Stimulated activated CD4-positive, alpha-beta T cell treated with anti-CD3 and anti-CD28 coated beads, Interleukin-1b, Interleukin-23, amount 100 ng/mL, for 1 hour (primary cell): ENCODE measurements at places on chromosomes 2 and 18.

- no peak for DNase-seq
These were observed 111.9 kb upstream of the SYT4 start for GRCh38 chr18:43389163-43389562.

DNA sequence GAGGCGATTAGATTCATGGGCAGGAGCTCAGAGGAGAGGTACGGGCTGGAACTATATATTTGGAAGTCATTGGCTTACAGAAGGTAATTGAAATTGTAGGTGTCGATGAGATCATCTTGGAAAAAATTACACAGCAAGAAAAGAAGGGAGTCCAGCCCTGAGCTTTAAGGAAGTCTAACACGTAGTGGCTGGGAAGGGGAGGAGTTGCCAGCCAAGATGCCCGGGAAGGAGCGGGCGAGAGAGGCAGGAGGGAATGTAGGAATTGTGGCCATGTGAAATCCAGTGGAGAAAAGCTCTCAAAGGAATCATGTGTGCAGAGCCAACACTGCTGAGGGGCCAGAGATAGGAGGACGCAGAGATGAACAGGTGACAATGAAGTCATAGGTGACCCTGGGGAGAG lies 25.6 kb upstream of the SCYGR1 start:
- DNase-seq, result no peak

- no peak for DNase-seq
These were observed 220.8 kb upstream of the UBE2E3 start for GRCh38 chr2:180759631-180760030.

GRCh38 chr2:129118296-129118695 lies 799.6 kb upstream of the HS6ST1 start:
- DNase-seq, result no peak

DNA sequence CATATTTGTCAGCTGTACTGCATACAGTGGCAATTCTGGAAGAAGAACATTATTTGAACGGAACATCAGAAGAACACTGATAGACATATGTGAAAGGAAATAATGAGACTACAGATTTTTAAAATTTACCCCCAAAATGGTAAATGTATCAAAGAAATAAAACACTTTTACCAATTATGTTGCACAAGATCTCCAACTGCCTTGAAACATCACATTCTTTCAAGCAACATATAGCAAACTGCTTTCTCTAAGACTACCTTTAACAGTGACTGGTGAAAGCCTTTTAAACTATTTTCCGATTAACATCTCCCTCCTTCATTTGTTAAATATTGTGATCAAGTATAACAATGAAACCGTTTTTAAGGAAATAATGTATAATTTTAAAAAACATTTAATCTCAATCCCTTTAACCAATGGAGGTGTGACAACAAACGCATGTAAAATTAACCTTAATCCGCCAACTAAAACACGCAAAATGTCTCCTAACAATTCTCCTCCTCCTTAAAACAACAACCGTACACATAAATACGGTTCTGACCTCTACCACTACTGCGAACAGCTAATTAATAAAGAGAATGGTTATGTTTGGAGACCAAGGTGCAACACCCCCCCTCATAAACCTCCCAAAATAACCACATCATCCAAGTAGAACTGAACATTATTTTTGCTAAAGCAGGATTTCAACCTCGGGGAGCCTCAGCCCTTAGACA lies 2.4 kb downstream of the FBXO11 start:
- no peak for DNase-seq

GRCh38 chr2:114119862-114120261 lies 230.0 kb downstream of the ACTR3 start:
- DNase-seq, result no peak

- DNase-seq, result no peak
These were observed 30.5 kb upstream of the TWIST2 start for GRCh38 chr2:238817382-238817781.

GRCh38 chr2:102788216-102788884 lies 26.5 kb downstream of the TMEM182 start:
- no peak for DNase-seq

DNA sequence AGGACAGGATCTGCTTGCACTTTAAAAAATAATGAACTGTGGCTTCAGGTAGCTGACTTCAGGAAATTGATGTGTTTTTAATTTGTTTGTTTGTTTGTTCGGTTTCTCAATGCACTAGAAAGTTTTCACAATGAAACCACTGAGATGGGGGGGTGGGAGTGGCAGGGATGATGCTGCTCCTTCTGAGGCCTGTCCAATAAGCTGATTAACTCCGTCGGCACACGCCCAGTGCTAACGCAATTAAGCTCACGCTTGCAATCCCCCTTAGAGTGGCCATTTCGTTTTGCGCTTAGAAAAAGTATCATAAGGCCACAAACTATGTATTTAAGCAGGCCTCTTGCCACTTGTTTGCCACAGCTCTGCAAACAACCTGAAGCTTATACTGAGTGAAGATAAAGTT lies 12.5 kb upstream of the GPR39 start:
- DNase-seq, result no peak

DNA sequence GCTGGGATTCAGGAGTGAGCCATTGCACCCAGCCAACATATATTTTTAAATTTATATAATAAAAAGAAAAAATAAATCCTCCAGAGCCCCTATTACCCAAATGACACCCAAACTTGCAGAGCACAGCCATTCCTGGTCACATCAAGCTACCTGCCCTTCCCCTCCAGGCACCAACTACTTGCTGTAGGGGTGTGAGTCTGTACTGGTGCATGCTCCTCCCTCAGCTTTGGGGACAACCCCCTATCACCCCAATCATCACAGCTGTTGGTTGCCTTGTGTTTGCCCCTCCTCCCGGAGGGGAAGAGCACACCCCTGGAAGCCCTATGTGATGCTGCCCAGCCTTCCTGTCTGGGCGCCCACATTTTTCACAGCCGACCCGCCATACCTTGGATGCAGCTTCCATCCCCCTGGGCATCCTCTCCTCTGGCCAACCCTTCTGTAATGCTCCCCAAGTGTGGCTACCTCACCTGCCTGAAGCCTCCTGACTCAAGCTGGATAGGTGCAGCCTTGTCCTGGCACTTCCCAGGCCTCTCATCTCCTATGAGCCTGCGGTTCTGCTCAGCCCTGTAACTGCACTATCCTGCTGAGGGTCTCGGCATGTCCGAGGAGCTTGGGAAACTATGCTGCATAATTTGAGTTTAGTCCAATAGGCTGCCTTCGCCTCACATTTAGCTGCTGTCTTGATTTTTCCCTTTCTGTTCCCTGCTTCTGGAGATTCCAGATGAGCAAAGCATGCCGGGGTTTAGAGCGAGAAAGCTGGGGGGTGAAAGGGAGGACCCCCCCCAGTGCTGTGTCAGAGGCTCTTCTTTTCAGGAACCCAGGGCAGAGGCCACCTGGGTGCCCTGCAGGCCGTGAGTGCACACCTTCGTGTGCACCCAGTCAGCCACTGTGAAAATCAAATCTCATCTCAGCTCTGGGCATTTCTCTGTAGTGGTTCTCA lies 27.2 kb downstream of the CHST10 start:
- DNase-seq, result no peak

DNA sequence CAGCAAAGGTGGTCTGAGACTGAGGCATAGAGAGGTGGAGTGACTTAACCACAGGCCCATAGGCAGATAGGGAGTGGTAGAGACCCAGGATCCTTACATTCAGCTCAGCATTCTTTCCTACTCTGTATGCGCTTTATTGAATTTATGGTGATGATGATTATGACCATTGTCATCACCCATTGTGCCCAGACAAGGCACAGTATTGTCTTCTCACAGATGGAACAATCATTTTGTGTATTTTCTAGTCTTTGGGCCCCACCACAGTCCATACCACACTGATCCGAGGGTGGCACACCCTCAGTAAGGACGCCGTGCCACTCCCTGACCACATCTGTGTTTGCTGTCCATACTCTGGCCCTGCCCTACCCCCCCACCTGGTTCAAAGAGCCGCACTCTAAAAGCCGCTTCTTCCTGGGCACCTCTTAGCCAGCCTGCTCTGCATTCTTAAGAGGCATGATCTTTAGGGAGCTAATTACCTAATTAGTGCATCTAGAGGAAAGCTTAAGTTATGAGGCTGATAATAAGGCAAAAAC lies 179.6 kb upstream of the SMAD2 start:
- no peak for DNase-seq

GRCh38 chr2:234827096-234827860 lies 124.5 kb upstream of the SH3BP4 start:
- DNase-seq, result no peak

DNA sequence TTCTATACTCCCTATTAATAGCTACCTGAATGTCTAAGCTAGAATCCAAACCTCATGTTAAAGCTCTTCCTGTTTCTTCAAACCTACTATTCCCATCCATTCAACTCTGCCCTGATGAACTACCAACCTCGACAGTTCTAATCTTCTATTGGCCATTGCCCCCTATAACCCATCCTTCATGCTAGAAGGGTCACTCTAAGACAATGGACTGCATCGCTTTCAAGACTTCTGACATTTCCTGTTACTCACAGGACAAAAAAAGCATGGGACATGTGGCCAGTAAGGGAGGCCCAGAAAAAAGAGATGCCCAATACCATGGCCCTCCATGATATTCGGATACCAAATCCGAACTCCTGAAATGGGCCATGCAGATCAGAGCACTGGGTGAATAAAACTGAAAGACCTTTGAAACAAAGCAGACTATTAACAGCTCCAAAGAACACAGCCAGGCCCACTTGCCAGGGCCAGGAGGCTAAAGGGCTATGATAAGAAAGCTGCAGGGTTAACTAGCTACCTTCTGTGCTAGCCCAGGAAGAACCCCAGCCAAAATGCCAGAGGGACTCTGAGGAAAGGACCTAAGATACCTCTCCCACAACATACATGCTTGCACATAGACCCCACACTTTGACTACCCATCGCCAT lies 4.5 kb downstream of the B4GALT6 start:
- DNase-seq, result no peak

- DNase-seq, result no peak
These were observed 21.5 kb upstream of the NABP1 start for GRCh38 chr2:191656391-191656790.

DNA sequence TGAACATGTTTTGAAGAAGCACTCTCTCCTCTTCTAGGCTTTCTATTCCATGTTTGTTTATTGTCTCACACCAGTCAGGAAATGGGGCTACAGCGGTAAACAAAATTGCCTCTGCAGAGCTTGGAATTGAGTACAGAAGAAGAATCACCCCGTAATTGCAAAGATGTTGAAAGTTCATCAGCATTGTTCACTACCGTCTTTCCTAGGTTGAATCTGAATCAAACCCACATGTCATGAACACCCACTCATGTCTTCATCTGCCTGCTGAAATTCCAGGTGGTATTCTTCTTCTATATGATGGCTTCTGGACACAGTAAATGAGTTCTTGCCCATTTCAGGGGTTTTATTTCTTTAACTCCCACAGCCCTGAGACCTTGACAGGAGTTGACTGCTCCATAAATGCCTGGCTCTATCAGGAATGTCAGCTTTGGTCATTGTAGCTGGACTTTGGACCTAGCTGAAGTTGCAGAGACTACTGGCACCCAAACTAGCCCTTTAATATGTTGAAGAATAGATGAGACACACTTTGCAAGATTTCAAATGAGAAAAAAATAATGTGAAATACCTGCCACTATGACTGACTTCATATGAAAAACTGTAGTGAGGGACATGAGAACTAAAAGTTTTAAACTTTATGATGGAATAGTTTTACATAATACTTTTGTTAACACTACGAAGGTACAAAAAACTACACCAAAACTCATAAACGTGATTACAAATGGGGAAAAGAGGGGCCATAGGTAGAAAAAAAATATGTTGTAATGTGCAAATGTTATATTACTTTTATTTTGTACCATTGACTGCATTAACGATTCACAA lies 1235.3 kb upstream of the ZEB2 start:
- no peak for DNase-seq

DNA sequence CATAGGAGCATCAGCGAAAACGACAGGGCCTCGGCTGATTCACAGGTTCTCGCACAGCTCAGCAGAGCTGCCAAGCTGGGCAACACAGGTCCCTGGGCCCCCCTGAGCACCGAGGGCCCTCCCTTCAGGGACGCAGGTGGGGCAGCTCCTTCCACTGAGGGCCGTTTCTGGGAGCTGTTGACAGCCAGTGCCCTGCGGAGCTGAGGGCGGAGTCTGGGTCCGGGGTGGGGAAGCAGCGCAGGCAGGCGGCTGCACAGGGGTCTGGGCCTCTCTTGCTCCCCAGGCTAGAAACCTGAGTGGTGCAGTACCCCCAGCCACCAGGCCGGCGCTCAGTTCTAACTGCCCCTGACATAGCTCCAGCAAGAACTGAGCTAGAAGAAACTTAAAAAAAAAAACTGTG lies 65.7 kb downstream of the PXDN start:
- DNase-seq, result no peak

- DNase-seq, result no peak
These were observed 31.0 kb upstream of the PTH2R start for GRCh38 chr2:208375491-208376068.

- DNase-seq, result no peak
These were observed 53.3 kb downstream of the DTNB start for GRCh38 chr2:25620077-25620476.

DNA sequence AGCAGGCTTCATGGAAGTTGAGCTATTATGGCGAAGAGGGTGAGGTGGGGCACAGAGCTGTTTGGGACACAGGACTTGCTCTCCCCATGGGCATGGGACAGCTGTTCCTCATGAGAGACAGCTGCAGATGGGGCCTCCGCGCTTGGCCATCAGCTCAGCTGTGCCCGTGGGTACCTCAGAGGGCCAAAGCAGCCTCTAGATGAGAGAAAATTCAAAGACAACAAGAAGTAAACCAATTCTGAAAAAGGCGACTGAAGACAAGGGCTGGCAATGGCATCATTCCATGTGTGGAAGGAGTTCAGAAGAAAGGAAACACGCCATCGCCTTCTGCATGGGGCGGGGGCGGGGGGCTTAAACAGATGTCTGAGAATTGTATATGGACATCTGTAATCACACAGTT lies 136.2 kb downstream of the BCL2 start:
- DNase-seq, result no peak

DNA sequence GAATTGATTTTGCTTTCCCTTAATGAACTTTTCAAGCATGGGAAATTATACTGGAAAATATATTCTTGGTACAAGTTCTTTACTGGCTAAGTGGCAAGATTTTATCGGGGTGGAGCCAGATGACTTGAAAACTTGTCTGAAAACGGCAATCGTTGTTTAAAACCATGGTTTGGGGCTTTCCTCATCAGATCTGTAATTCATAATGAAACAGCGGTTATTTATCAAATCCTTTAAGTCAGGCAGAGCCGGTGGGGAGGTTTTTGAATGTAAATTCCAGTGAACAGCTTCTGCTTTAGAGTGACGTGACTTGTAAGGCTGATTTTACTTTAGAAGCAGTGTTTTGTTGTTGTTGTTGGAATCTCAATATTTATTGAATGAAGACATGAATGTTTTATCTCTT lies 2.6 kb downstream of the SEC11C start:
- DNase-seq, result no peak

DNA sequence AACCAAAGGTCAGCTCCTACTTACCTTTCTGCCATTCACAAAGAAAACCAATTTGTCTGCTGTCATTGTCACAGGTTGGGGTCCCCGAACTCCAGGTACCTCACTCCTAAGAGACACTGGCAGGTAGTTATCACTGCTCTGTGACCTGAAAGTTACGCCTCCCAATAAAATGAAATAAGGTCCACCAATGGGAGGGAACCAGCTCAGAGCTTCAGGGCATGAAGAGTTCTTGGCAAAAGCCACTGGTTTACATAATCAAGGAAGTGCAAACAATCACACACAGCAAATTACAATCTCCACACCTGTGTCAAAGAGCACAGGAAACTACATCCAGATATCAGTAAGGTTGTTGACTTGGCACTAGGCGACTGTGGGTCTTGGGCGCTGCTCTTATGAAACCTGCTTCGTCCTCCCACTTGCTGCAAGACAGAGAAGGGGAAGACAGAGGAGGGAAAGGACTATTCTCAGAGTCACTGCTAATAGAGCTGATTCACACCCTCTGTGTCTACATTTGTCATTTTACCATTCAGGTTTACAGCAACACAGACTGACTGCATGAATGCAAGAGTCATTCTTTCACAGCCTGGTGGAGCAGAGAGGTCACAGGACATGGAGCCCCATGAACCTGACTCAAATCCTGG lies at the start of gene XDH:
TSS of gene XDH (minus strand) at position 142 of the 641 bp plus-strand sequence. CDS start at position 66, 76 bp downstream.
- DNase-seq, result no peak
